BJ (cell line): ENCODE measurements at places on chromosomes 13 and 19. TPM values are rescaled to one million over a fixed set of nuclear protein-coding genes. Genes with fewer than 3 reads are reported as not detected.

The URAD gene
- not detected in 2 replicates for polyA plus RNA-seq

The PLEKHG2 gene
- polyA plus RNA-seq: 12.5 and 20.6 TPM in 2 replicates

DNA sequence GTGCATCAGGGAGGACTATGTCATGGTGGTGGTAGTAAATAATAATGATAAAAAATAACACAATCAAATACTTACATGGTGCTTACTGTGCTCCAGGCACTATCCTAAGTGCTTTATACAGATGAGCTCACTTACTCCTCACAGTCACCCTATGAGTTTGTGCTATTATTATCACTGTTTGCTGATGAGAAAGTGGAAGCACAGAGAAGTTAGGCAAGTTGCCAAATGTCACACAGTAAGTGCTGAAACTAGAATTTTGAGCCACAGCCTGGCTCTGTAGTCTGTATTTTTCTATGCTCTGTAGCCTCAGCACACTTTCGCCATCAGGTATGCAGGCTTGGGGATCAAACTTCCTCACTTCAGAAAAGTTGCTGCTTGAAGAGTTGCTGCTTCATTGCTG lies 46.6 kb downstream of the HTR2A start:
- no peak for DNase-seq

- DNase-seq: no peak
These were observed 799.8 kb downstream of the DIAPH3 start for GRCh38 chr13:59363947-59364346.

DNA sequence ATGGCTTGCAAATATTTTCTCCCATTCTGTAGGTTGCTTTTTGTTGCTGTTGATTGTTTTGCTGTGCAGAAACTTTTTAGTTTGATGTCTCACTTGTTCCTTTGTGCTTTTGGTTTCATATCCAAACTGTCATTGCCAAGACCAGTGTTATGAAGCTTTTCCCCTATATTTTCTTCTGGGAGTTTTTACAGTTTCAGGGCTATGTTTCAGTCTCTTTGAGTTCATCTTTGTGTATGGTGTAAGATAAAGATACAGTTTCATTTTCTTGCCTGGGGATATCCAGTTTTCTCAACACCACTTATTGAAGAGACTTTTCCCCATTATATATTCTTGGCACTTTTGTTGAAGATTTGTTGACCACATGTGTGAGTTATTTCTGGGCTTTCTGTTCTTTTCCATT lies 139.9 kb downstream of the MRPL57 start:
- DNase-seq: no peak

GRCh38 chr19:3024870-3025548 lies 4.1 kb downstream of the TLE2 start:
- no peak for DNase-seq

- no peak for DNase-seq
These were observed 169.0 kb upstream of the UFM1 start for GRCh38 chr13:38180670-38181069.

DNA sequence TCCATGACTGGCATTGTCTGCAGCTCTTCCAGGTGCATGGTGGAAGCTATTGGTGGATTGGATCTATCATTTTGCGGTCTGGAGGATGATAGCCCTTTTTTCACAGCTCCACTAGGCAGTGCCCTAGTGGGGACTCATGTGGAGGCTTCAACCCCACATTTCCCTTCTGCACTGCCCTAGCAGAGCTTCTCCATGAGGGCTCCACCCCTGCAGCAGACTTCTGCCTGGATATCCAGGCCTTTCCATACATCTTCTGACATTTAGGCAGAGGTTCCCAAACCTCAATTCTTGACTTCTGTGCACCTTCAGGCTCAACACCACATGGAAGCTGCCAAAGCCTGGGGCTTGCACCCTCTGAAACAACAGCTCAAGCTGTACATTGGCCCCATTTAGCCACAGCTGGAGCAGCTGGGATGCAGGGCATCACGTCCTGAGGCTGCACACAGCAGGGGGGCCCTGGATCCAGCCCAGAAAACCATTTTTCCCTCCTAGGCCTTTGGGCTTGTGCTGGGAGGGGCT lies 800.2 kb upstream of the MIR17HG start:
- no peak for DNase-seq
